ENCODE measurements at places on chromosomes 16 and 17.

DNA sequence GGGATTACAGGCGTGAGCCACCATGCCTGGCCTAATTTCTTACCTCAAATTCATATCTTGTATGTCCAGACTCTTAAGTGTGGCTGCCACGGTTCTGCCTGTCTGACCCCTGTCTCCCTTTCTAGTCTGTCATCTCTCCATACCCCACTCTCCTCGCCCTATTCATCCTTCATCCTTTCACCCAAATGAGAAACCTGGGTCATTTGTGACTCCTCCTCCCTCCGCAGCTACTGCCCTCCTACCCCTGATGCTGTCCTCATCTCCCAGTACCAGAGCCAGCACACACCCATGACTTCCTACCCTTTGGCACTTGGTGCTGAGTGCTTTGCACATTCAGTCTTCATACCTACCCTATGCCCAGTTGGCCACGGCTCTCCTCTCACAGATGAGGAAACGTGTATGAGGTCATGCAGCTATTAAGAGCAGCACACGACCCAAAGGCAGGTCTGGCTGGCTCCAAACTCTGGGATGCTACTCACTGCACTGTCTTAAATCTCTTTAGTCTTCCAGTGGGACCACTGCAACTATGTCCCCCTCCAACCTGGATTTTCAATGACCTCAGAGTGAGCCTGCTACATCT, 1.6 kb downstream of the SPATA32 start:
- DNase-seq = no peak

DNA sequence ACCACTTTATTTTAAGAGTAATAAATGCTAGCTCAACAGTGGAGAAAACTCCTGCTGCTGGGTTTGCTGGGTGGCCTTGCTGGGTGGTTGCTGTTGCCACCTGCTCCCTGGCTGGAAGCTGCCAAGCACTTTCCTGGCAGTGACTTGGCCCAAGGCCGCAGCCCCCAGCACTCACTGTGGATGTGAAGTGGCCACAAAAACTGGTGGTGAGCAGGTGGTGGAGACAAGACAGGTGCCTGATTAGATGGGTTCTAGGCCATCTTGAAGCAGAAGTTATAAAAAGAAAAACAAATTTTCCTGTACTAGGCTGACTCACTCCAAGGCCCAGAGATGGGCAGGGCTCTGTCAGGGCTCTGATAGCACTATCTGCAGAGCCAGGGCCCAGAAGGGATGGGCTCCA, 224.7 kb upstream of the NLRP1 start:
- no peak for DNase-seq

- peak; percentile 66 for DNase-seq
Measured at GRCh38 chr17:17836818-17837379, at the start of gene SREBF1. Gene SREBF1 (minus strand): TSS chr17:17836986. CDS start chr17:17836817, 169 bp downstream.

DNA sequence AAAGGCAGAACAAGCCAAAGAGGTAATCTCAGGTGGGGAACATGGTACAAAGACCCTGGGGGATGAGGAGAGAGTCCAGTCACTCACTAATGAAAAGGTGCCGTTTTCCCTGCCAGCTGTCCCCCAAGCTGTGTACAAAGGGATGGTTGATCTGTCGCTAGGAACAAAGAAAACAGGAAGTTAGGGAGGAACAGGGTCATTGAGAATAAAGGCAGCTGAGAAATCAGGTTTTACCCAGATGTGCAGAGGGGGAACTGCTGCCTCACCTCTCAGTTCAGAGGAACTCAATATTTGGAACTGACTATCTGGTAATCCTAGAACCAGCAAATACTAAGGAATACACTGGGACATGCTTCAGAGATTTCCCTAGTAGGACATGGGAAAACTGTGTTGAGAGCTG, 1.5 kb downstream of the RSKR start:
- no peak for DNase-seq

DNA sequence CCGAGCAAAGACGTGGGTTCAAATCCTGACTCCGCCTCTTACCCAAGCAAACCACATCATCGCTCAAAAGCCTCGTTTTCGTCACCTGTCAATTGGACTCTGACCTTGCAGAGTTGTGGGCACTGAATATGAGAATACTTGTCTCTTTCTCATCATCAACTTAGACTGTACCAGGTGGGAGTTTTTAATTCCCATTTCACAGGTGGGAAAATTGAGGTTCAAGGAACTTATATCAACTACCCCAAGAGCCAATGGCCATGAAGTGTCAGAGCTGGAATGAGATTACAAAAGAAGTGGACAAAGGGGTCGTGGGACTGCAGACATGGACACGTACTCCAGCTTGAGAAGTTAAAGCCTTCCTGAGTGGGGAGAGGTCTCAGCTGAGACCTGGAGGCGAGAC, 10.8 kb downstream of the TMEM114 start:
- no peak for DNase-seq

GRCh38 chr17:35743626-35744328, 9.3 kb downstream of the GAS2L2 start:
- DNase-seq = no peak

- no peak for DNase-seq
Measured at GRCh38 chr17:64334851-64335250, 55.8 kb downstream of the PECAM1 start.

GRCh38 chr17:69271023-69271422, 42.4 kb upstream of the ABCA10 start:
- DNase-seq = no peak

GRCh38 chr17:4411201-4411600, 22.5 kb upstream of the SPNS3 start:
- DNase-seq = no peak

DNA sequence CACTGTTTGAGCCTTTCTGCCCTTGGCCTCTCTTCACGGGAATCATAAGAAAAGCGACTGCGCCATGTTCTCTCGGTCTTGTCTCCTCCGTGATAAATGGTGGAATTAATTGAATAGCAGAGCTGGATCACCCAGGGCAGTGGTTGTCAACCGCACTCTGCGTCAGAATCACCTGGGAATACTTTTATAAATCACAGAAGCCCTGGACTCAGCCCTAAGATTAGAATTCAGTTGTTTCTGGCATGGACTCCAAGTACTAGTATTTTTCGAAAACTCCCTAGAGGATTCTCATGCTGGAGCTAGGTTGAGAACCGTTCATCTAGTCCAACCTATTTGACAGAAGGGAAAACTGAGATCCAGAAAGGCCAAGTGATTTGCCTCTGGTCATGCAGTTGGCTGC, 64.1 kb downstream of the SPACA3 start:
- no peak for DNase-seq

DNA sequence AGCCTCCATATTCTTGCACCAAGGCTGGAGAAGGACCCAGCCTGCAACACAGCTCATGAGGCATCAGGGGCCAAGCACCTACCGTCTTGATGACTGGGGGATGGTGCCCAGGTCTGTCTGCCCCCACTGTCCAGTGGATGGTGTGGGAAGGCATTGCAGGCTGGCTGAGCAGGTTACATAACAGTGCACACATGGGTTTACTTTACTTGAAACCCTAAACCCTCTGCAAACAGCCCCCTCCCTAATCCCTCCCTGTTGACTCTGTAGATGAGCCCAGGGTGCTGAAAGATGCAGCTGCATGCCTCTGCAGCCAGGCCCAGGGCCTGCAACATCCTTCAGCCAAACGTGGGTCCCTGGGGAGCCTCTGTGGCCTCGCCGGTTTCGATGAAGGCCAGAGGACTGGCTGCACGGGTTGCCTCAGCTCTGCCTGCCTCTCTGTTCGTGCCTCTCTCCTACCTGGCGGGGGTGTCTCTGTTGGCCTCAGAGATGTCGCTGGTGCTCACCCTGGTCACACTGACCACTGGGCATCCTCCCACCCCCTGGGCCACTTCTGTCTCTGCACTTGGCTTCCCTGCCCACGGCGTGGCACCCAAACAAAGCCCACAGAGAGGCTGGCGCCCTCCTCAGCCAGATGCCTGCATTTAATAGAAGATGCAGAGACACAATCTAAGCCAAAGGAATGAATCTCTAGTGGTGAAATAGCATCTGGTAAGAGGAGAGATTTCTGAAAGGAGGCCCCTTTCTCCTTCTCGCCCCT, 95.1 kb downstream of the METRNL start:
- DNase-seq = no peak

DNA sequence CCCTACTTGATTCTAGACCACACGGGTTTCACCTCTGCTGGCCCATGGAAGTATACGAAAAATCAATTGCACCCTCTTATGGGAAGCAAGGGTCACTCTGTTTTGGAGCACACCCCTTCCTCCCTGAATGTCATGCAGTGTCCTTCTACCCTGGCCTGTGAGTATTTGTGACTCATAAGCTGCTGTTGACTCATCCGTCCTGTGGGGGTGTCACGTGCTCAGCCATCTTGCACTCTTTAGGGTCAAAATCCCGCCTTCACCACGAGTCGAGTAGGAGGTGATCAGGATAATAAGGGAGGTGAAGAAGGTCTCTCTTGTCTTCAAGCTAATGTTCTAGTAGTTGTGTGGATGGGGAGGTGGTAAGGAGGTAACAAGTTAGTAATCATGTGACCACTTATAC, 341.0 kb upstream of the EEF2KMT start:
- no peak for DNase-seq

DNA sequence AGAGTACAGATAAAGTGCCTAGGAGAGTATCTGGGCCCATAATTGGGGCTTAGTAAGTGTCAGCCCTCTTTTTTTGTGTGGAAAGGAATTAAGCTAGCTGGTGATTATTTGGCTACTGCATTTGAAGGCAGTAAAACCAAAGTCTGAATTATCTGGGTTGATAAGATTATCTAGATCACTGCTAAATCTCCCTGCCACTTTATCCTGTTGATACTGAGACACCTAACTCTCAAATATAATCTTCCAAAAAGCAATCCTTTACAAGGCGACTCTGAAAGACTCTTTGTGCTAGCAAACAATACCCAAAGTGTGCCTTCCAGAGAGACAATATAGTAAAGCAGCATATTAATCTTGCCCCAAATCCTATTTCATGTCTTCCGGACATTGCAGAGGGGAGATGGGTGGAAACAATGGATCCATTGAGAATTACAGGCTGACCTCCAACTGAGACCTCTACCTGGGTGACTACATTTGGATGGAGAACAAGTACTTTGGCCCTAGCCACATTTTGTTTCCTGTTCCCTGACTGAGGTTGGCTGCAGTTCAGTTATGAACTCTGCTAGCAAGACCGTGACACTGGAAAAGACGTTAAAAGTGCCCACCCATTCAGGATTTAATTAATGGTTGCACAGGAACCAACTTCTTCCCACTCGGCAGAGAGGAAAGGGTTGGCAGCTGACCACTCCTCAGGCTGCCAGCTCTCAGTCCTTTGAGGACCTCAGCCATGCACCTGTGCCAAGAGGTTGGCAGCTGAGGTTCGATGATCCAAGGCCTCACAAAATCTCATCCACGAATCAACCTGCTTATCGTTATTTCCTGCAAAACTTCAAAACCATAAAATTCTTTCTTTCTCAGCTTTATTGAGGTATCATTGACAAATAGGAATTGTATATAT, 72.6 kb downstream of the SYCE1L start:
- no peak for DNase-seq

- DNase-seq = no peak
Measured at GRCh38 chr17:36136036-36136435, 32.4 kb downstream of the CCL4 start.

DNA sequence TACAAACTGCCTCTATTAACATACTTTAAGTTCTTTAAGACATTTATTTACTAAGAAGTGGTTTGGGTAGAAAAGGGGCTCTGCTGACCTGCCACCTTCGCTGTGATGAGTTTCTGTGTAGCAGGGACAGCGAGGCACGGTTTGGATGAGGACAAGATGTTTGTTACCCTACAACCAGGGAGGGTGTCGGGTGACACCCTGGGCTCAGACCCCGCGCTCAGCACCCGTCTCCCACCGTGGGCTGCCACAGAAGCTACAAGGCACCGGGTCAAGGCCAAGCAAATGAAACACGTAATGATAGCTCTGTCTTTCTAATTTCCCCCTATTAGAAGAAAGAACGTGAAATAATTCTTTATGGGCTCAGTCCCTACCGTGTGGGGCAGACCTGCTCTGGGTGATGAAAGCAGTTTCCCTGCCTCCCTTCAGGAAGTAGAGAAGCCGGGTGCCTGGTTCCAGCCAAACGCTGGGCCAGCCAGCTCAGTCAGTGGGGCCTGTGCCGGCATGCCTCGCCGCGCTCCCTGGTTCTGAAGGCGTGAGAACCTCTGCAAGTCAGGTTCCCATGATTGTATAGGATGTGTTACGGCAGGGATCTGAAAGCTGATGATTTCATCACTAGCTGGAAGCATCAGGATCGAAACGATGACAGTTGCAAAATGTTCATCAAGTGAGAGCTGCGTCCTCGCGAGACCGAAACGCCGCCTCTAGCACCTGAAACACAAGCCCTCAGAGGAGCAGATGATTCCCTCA, 3.9 kb downstream of the ZNF750 start:
- DNase-seq = no peak

DNA sequence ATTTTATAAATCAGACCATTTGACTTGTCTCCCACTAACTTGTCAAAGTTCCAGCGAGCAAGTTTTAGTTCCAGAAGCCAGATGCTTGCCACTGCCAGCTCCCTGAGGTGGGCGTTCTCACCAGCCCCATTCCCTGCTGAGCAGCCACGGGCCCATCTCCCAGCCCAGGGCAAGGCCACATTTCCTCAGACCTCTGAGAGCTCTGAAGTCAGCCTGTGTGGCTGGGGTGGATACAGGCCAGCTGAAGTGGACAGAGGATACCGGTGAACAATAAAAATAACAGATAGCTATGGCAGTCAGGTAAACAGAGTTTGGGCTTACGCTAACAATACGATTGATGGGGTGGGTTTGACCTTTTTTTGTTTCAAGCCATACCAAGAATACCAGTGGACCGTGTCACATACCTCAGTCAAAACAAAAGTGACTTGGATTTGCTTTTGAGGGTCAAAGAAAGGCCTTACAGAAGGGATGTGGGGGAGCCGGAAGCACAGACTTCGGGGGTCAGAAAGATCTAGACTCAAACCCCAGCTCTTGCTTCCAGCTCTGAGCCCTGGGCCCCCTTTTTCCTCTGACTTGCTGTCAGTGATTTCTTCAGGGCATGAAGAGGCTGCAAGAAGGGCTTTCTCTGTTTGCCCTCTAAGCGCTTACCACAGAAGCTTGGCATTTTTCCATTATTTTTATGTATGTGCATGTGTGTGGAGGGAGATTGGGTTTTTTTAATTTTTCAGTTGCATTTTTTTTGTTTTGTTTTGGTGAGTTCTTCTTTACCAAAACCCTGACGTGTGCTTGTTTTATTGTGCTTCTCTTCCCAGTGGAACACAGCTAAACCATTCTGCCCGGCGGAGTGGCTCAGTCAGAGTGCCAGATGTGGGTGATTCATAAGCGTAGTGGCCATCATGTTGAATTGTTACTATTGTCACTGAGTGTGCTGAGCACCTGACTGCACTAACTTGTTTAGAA, 109.9 kb downstream of the GNAO1 start:
- DNase-seq = no peak

- DNase-seq = no peak
Measured at GRCh38 chr16:69057400-69058378, 47.8 kb upstream of the HAS3 start.

GRCh38 chr17:63698886-63699637, 863 bp downstream of the LIMD2 start:
- peak; percentile 66 for DNase-seq

GRCh38 chr17:40536295-40537171, 28.7 kb downstream of the CCR7 start:
- DNase-seq = no peak

DNA sequence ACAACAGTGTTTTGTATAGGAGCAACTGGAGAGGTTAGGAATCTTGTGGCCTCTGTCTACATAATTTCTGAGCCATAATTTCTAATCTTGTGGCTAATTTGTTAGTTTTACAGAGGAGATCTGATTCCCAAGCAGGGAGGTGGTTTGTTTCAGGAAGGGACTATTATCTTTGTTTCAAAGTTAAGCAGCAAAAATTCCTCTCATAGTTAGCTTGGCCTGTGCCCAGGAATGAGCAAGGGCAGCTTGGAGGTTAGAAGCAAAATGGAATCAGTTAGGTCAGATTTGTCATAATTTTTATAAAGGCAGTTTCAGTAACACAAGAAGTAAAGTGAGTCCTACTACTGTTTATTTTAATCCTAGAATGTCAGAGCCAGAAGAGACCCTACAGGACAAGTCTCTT, 2.0 kb upstream of the RDM1 start:
- DNase-seq = no peak

All from stimulated activated CD4-positive, alpha-beta T cell treated with anti-CD3 and anti-CD28 coated beads, Interleukin-4, amount 100 ng/mL, for 48 hours (primary cell).